ENCODE measurements at places on chromosomes 7 and 10.
A peak's percentile ranks its signal among the peaks of the same experiment; 100 is the strongest.

- no peak for DNase-seq
These were observed 45.4 kb downstream of the DOCK4 start for GRCh38 chr7:112160771-112161150.

DNA sequence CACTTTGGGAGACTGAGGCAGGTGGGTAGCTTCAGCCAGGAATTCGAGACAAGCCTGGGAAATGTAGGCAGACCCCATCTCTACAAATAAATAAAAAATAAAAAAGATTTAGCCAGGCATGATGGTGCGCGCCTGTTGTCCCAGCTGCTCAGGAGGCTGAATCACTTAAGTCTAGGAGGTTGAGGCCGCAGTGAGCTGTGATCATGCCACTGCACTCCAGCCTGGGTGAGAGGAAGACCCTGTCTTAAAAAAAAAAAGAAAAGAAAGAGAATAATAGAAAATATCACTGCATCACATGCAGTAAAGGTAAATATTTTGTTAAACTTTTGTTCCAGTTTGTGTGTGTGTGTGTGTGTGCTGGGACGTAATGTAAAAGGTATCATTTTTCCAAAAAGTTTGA is 3.0 kb downstream of the STRIP2 start:
- DNase-seq, result no peak

- no peak for DNase-seq
These were observed 46.1 kb upstream of the GRB10 start for GRCh38 chr7:50828801-50829200.

- DNase-seq, result no peak
These were observed 437.4 kb downstream of the PTPRN2 start for GRCh38 chr7:158150234-158150633.

DNA sequence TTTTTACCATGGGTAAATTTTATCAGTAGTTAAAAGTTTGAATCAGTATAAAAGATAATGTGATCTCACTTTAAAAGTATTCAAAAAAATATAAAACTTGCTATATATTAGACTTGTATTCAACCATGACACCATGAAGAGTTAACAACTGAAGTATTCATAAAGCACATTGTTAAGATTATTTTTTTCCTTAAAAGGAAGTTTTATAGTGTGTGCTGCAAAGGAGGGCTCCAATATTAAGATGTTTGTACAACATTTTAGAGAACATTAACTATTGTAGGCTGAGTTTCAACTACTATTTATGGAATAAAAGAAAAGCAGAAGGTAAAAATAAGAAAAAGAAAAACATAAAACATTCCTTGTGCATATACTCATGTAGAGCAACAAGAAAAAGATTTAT is 24.5 kb upstream of the CUBN start:
- no peak for DNase-seq

GRCh38 chr7:125506331-125506730 is 576.7 kb upstream of the POT1 start:
- no peak for DNase-seq

DNA sequence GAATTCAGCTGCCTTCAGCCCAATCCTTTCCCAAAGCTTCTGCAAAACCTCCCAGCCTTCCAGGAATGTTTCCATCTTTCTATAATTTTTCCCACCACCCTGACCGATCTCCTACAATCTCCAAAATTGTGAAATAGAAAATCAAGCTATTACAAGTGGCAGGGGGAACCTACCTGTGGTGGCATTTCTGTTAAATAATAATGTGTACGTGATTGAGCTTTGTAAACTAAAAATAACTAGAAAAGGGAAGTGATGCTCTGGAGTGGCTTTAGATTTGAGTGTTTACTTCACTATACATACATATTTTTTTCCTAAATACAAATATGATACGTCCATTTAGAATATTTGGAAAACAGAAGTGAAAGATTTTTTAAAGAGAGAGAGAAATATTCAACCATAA is 593.6 kb downstream of the GRM8 start:
- DNase-seq, result no peak

DNA sequence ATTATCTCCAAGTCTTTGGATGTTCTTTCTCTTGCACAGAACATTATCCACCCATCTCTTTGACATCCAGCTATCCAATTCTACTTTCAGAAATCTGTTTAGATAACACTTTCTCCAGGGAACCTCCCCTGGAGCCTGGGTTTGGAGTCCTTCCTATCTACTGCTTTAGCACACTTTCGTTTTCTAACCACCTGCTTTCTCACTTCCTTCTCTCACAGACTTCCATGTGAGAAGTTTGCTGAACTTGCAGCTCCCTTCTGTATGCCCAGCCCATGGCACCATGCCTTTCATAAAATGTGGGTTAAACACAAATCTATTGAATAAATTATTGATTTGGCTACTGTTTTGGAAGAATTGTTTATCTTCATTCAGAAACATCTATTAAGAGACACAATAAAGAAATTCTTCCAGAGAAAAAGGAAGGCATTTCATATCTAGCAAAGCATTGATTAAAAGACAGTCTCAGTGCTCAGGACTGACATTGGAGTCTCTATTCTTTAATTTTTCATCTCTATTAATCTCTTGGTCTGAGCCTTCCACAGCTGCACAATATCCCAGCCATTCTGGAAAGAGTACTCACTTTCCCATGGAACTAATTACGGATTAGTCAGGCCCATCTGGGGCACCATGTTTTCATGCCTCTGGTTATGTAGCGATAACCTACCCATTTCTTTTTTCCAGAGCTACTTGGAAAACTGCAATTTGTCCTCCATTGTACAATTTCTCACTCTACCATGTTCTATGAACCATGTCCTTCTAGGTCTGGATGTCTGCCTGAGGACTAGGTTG is 1077.3 kb downstream of the SORCS3 start:
- DNase-seq, result no peak

DNA sequence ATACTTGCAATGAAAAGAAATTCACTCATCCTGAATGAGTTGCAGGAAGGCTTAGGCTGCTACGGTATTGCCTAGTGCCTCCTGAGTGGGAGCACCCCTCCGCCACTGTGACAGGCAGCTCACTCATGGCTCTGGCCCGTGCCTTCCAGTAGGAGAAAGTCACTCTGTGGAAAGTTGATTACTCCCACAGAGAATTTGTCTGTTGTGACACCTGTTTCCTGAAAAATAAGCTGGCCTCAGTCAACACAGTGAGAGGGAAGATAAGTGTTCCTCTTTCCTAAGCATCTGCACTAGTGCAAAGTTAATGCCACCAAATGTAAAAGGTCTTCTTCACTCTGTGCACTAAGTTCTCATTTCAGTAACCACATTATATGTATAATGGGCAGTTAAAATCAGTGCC is 158.8 kb upstream of the INHBA start:
- DNase-seq, result no peak

- DNase-seq, result no peak
These were observed 6.0 kb upstream of the DAGLB start for GRCh38 chr7:6453734-6454133.

DNA sequence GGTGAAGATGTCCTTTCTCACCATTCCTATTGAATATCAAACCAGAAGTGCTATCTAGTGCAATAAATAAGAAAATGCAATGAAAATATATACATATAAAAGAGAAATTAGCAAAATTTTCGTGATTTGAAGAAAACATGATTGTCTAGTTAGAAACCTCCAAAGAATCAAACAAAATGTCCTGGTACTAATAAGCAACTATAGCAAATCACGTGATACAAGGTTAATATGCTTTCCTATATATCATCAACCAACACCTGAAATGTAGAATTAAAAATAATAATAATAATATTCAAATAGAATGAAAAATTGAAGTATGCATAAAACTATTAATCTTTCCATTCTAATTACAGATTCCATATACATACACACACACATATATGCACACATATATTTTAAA is 183.9 kb upstream of the POM121L12 start:
- DNase-seq, result no peak

- DNase-seq, result no peak
These were observed 130.2 kb downstream of the LRRC4 start for GRCh38 chr7:127900732-127901685.

- no peak for DNase-seq
These were observed 220.0 kb upstream of the KCND2 start for GRCh38 chr7:120052884-120053382.

GRCh38 chr10:52539463-52539862 is 225.4 kb downstream of the DKK1 start:
- DNase-seq, result no peak

GRCh38 chr10:88803641-88804040 is 1.1 kb downstream of the LIPM start:
- no peak for DNase-seq

DNA sequence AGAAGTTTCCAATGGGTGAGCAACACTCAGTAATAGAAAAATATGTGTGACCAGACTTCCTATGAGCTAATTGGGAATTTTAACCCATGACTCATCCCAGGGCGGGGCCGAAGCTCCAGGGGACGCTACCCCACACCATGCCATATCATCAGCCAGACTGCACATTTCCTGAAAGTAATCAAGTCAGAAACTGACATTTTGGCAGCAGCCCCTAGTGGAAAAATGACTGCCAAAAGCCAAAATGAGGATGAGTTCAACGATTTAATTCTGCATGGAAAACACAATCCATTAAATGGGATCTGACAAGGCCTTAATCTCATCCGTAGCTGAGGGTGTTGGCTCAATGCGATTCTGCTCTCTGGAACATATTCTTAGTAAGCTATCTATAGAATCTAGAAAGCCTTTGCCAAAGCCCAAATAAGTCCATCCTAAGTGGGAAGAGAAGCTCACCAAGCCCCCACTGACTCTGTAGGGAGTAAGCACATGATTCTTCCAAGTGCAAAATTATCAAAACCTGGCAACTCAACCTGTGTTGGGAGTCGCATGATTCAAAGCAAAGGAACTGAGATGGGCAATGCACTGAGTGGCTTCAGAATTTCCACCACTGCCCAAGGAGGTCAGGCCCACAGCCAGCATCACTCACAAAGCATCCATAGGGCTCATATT is 93.1 kb upstream of the PDE1C start:
- DNase-seq, result peak; percentile 99

GRCh38 chr7:33821970-33822369 is 83.4 kb upstream of the BMPER start:
- no peak for DNase-seq

- DNase-seq, result no peak
These were observed 995 bp upstream of the CFTR start for GRCh38 chr7:117478836-117479224.

DNA sequence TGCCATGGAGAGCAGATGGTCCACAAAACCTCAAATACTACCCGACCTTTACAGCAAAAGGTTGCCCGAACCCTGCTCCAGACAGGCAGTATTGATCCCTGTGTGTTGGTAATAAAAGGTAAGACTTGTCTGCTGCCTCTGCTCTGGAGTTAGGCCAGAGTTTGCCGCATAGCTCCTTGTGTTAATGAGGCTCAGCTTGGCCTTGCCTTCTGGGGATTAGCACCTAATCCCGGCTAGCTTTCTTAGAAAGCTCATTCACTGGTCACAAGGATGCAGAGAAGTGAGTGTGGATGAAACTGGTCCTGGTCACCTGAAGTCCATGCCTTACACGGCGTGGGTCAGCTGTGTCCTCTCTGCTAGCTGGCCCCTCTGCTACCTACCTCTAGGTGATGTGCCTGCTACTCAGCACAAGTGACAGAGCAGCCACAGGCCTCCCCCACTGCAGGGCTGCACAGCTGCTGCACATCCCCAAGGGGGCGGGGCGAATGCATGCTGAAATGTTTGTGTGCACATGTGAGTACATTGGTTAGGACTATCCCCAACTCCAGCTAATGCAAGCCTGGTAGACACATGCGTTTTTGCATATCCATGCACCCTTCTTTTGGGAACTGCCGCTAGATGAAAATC is 31.7 kb upstream of the SYPL1 start:
- DNase-seq, result no peak

Measured in NCI-H446 (cell line).